ENCODE measurements at places on chromosomes 7 and 10.

DNA sequence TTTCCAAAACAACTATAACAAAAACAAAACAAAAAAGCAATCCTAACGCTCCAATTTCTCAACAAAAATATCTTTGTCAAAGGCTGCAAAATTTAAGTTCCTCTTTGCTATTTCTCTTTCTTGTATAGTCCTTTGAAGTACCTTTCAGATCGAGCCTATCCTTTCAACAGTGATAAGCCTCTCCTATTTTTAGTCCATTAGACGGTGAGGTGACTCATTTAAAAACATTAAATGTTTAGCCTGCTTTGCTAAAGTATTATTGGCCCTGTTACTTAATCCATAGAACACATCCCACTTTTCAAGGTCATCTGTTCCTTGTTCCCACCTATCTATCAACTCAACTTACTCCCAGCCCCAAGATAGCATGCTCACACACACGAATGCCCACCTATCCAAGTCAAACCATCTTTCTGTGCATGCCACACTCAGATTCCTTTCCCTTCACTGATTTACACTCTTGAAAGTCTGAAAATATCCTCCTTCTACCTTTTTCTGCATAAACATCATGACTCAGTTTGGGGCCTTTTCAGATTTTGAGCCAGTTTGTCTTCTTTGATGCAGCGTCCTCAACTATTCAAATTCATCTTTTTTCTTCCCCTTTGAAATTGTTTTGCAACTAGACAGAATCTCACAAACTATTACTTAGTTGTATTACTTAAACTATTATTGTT, 224.9 kb upstream of the TMEM229A start:
- DNase-seq: no peak

DNA sequence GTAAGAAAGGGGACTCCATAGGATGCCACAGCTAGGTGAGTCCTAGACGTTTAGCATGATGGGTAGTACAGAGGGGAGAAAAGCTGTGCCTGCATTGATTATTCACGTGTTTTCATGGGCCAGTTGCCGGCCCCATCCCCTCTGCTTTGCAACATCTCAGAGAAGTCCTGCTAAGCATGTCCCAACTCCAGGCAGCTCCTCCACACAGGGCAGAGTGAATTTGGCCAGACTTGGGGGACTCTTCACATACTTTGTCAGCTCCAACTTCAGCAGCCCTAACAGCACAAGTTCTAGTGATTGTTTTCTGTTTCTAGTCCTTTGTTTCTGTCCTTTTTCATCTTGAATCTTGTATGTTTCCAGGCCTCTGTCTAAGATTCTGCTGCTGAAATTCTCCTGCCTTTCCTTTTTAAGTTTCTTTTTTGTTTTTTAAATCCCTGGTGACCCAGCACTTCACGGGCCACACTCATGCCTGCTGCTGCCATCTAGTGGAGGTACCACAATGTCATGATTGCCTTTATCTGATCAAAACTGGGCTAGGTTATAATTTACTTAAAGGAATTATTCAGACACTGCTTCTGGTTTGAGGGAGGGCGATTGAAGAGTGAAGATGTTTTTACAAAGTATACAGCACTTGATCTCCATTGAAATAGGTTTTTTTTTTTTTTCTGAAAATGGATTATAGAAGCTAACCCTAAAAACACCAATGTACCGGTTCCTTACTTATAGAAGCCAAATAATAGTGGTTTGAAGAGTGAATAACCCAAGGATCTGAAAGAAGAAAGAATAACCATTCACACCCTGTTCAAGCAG, 276.9 kb downstream of the CSTF2T start:
- peak; percentile 15 for DNase-seq

GRCh38 chr10:6918305-6918704, 338.2 kb upstream of the PRKCQ start:
- DNase-seq: no peak

DNA sequence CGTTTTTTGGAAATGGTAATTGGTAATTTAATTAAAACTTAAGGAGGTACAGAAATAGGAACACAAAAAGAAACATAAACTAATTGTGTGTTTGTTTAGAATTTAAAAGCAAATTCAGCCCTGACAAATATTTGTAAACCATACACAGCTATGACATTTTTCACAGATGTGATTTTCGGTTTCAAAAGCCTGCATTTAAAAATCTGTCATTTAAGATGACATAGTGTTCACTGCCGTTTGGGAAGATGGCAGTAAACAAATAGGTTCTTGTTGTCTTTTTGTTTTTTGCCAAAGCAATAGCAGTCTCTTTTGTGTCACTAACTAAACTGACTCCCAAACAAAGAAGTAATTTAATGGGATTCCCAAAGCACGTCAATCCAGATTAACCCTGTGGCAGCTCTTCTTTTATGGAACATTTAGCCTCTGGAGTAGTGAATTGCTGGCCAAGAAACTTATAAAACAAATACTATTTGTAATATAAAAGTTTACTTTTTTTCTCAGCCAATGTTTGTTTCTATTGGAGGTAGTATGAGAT, 697.6 kb downstream of the PHTF2 start:
- DNase-seq: no peak

GRCh38 chr7:2781636-2782035, 62.5 kb downstream of the GNA12 start:
- DNase-seq: no peak
